ENCODE measurements at places on chromosomes 12 and 14.

GRCh38 chr14:105577314-105577861 is 51.0 kb downstream of the TMEM121 start:
- DNase-seq, result no peak

DNA sequence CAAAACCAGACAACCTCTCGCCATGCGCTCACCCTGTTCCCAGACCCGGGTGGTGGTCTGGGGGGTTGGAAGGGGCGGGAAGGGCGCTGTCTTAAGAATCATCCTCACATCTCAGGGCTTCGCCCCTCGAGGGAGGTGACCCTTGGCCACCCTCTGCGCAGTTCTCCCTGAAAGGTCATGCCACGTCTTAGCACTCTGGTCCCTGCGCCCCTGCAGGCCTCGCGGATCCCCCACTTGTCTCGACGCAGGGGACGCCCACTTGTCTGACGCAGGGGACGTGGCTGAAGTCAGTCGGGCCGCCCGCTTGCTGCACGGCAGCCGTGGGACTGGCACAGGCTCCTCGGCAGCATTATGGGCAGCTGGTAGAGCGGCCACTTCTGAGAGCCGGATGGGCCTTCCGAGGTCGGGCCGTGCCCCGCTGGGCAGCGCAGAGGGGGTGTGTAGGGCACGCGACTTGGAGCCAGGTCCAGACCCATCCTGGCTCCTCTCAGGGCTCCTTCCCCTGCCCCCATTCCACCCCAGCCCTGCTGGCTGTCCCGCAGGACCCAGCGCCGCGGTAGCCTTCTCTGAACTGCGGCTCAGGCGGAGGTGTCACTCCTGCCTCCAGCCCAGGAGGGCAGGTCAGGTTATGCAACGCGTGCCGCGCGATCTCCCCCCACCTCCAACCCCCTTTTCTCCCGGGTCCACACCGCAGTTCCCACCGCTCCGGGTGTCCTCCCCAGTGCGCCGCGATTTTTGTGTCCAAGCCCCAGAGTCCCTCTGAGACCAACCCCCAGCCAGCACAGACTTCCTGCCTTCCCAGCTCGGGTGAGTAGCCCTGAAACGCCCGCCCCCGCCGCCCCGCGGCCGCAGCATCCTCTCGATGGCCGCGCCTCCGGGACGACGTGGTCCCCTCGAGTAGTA is 40.9 kb upstream of the CAPRIN2 start:
- peak; percentile 78 for DNase-seq

DNA sequence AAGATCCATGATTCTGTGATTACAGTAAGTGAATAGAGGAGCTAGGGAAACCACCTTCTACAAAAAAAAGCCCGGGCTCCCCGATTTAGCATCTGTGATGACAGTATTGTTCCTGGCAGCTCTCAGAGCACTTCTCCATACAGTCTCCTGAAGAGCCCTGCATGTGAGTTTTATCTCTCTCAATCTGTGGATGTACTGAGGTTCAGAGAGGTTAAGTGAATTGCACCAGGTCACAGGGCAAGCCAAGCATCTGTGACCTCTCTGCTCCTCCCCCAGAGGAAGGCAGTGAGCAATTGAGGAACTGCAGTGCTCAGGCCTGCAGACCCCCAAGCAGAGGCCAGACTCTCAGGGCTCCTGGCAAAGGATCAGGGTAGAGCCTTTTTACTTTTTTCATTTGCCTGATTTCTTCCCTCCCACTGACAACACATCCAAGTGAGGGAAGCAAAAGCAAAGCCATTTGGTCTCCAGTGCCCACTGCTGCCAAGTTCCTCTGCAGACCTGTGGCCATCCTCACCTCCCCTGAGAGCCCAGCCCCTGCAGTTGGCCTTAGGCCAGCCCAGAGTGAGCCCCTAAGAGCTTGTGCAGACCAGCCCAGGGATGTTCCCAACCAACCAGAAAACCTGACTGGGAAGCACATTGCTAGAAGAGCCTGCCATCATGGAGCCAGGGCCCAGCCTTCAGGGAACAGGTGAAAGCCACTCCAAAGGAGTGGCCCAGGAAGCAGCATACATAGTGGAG is 47.6 kb upstream of the PNMA1 start:
- no peak for DNase-seq

DNA sequence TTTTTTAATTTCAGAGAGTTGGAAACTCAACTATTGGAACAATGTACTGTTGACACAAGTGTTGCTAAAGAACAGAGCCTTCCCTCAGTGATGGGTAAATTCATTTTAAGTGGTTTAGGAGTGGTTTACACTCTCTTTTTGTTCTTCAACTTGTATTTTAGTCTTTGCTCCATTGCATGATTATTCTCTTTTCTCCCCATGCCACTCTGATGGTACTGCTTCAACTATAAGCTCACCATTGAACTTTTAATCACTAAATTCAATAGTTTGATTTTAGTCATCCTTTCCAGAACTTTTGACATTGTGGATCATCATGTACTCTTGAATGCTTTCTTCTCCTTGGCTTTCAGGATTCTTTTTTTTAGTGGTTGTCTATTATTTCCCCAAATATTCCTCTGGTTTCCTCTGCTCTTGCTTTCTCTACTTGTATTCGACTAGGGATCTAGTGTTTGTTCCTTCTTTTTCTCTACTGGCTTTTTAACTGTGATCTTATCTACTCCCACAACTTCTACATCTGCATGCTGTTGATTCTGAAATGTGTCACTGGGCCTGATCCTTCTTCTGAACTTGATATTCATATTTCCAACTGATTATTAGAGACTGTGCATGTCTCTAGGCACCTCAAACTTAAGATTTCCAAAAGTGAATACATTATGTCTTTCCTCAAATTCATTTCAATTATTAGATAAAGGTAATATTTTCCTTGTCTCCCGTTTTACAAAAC is 15.4 kb downstream of the ACTR10 start:
- DNase-seq, result no peak

DNA sequence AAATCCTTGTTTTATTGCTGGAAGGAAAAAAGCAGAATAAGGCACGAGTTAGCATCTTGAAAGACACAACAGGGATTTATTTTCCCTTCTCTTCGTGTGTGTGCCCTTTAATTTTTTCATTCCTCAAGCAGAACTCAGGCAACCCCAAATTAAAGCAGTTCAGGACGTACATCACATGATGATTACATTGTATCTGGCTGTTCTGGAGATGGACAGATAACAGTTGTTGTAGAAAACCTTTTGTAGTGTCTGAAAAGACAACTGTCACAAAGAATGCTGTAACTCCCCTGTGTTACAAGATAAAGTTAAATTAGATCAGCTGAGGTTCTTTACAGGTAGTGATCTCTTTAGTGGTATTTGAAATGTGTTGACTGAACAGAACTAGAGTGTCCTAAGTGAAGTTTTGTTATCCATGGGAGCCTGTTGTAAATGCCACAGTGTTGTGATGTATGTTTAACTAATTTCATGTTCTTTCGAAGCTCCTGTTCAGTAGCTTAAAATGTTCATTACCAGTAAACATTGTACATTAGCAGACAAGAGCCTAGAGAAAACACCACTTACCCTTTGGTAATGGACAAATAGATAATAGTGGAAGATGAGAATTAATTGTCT is 58.5 kb downstream of the TMTC2 start:
- no peak for DNase-seq

- no peak for DNase-seq
Observed at GRCh38 chr12:53744130-53744441, 7.7 kb downstream of the CISTR start.

- DNase-seq, result no peak
Observed at GRCh38 chr12:64793610-64794009, 30.8 kb upstream of the TBC1D30 start.

DNA sequence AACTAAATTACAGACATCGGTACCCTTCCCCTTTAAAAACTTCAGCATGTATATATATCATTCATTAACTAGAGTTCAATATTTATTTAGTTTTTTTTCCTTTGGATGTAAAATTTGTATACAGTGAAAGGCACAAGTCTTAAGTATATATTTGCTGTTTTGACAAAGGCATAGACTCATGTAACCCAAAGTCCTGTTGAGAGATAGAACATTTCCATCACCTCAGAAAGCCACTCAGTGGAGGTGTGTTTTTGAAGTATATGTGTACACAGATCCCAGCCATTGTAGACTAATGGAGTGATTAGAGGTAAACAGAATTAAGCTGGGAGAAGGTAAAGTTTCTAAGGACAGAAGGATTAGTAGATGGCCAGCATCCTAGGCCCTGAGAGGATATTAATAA is 15.4 kb downstream of the RDH12 start:
- no peak for DNase-seq

DNA sequence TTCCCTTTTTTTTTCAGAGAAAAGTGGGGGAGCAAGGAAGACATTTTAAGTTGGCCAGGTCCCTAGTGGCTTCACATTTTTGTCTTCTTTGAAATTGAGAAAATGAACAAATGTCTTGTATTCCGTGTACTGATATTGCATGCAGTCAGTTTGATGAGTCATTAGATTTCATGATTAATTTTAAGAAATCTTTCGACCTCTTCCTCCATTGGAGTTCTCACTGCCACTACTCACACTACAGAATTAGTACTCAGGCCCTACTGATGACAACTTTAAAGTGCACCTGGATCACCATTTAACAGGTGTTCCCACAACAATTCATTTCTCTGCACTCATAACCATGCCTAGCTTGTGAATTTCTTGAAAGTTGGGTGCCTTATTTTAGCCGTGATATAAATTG is 50.5 kb downstream of the SAMD4A start:
- DNase-seq, result no peak

- DNase-seq, result no peak
Observed at GRCh38 chr14:55351111-55351510, 60.5 kb downstream of the ATG14 start.

- no peak for DNase-seq
Observed at GRCh38 chr12:23423097-23423687, 526.3 kb downstream of the SOX5 start.
